Glomerular endothelial cell (primary cell): ENCODE measurements at places on chromosomes 1 and 21.

GRCh38 chr1:167071286-167071685 is 18.9 kb downstream of the GPA33 start:
- DNase-seq, result no peak

DNA sequence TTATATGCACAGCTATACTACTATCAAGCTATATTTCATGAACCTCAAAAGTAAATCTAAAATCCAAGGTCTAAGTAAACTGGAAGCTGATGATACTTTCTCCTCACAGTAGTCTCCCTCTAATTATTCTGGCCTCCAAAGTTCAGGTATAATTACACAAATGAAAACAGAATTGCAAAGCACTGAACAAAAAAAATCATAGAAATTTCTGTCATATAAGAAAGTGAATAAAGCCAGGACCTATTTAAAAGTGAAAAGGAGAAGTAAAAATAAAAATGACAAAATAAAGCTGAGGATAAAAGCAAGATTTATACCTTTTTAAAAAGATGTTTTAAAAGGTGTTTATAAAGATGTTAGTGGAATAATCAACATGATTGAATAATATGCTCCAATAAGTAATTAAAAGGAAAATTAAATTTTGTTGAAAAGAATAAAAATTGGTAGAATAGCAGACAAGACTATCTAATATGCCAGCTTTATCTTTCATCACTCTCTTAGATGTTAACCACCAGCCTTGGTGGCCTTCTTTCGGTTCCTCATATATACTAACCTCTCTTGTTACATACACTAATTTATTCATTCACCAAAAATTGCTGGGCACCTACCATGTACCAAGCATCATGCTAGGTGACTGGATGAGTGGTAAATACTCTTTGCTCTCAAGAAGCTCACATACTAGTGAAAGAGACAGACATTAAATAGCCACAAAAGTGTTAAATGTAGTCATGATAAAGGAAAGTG is 25.1 kb downstream of the SHCBP1L start:
- no peak for DNase-seq

- no peak for DNase-seq
Measured at GRCh38 chr21:38660333-38661196, 145.2 kb upstream of the ETS2 start.

- DNase-seq, result no peak
Measured at GRCh38 chr21:46393451-46393940, 65.2 kb upstream of the DIP2A start.

GRCh38 chr1:61973100-61973837 is 221.4 kb upstream of the L1TD1 start:
- DNase-seq, result no peak

DNA sequence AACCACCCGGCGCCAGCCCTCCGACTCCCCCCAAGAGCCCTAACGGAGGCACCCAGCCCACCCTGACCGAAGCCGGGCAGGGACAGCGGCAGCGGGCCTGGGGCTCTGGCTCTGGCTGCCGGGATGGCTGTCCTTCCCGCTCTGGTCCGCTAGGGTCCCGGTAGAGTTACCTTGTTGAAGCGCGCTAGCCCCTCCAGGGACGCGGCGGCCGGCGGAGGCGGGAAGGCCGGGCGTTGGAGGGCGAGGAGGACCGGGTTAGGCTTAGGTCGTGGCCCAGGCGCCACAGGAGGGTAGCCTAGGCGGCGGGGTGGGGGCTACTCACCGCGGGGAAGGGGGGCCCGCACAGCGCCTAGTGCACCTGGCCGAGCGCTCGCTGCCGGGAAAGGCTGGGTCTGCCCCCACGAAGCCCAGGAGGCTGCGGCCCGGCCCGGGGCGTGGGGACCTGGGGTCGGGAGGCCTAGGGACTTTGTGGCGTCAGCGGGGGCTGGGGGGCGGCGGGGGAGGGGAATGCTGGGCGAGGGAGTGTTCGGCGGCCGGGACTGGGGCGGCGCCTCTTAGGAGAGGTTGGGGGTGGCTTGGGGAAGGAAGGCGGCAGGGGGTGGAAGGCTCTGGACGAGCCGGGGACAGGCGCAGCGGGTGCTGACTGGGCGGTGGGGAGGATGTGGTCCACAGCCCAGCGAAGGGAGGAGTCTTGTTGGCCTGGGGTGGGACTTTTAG is at the start of gene TRIM17:
Gene TRIM17, minus strand, starts transcription at position 645 of the 717 bp plus-strand sequence. CDS start 1,789 bp downstream, outside the sequence.
- no peak for DNase-seq

DNA sequence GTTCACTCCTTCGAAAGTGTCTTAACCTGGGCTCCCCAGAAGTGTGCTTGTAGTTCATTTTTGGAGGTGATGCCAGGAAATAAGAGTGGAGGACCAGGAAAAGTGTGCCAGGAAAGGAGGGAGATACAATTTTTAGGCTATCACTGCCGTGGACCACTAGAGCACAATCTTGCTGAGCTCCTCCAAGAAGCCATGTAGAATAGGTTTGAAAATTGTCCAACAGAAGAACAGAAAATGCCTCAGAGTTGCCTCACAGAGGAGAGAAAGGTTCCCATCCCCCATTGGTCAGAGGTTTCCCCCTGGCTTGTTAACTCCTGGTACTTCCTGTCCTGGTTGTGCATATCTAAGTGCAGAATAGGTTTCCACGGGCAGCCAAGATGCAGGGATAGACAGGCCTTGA is 41.6 kb downstream of the CATSPERE start:
- DNase-seq, result no peak

GRCh38 chr1:112704934-112705627 is 1.8 kb downstream of the RHOC start:
- peak; percentile 78 for DNase-seq

DNA sequence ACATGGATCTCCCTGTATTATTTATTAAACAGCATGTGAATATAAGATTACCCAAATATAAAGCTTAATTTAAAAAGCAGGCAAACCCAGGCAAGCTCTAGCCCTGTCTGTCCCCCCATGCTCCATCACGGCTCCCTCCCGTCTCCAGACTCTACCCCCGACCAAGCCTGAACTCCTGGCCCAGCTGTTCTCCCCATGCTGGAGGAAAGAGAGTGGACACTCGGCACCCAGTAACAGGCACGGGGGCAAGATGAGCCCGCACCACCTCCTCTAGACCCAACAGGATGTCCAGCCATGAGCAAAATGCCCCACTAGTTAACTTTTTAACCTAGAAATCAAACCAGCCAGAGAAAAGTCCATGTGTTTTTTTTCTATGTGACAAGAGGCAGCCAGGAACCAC is 19.3 kb downstream of the SLC19A1 start:
- no peak for DNase-seq

DNA sequence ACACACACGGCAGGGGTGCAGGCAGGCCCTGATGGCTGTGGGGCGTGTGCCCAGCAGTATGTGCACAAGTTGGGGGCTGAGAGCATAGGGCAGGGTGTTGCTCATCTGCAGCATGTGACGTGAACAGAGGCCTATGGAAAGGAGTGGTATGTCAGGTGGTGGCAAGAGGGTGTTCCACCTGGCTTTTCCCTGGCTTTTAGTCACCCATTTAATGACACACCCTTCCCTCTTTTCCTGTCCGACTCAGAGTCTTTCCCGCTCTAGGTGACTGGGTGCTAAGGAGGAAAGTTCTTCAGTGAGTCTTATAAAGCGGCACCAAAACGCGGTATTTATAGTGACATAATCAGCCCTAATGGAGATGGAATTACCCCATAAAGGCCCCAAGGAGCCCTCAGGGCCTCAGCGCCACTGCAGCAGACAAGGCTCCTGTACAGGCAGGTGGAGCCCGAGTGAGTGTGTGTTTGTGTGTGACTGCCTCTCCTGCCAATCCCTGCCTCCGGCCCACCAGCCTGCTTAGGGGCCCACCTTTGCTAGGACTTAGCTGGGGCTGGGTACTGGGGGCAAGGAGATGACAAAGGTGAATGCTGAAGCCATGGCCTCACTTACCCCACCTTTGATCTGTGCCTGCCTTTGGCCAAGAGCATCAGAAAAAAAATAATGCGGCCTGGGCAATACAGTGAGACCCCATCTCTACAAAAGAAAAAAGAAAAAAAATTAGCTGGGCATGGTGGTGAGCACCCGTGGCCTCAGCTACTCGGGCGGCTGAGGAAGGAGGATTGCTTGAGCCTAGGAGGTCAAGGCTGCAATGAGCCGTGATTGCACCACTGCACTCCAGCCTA is 3.3 kb upstream of the EPHA2 start:
- DNase-seq, result no peak
